ENCODE measurements at places on chromosomes 7 and 10. TPM values are rescaled to one million over a fixed set of nuclear protein-coding genes. Genes with fewer than 3 reads are reported as not detected.

GRCh38 chr7:305410-306151, 15.6 kb downstream of the FOXL3 start:
- DNase-seq: no peak

GRCh38 chr7:111835066-111835465, 272.8 kb upstream of the IMMP2L start:
- DNase-seq: no peak

DNA sequence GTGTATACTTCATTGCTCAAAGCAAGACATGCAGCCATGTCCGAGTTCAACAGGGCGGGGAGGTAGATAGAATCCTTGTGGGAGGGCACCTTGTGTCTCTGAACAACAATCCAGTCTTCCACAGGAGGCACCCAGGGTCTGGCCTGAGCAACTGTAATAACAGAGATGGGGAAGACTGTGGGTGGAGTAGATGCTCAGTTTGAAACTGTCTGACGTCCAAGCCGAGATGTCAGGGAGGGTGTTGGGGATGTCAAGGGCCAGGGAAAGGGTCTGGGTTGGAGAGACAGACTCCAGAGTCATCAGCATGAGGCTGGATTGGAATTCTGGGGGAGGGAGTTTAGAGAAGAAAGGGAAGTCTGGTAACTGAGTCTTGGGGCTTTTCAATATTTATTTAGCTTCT, 88.0 kb downstream of the FANK1 start:
- DNase-seq: no peak

DNA sequence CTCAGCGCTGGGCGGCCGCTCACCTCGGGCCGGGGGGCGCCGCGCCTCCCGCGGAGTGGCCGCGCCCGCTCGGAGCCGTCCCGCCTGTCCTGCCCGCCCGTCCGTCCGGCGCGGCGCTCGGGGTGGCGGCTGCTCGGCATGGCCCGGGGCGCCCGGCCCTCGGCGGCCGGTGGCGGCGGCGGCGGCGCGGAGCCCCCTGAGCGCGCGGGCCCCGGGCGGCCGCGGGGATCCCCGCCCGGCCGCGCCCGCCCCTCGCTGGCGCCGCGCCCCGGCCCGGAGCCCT, 338 bp downstream of the SDK1 start:
- DNase-seq: no peak

The PTF1A gene
- not detected for total RNA-seq

The CCDC172 gene
- total RNA-seq: not detected
